ENCODE measurements at places on chromosomes 11 and 22.

- H3K36me3 ChIP-seq = no peaks in the 10 kb centered on the region
- H3K4me3 ChIP-seq = no peak overlapping the region
- DNase-seq = no peak
- no peaks in the 10 kb centered on the region for H3K27me3 ChIP-seq
- no peak overlapping the region for H3K27ac ChIP-seq
These were observed 267.2 kb upstream of the MTNR1B start for GRCh38 chr11:92702037-92702804.

DNA sequence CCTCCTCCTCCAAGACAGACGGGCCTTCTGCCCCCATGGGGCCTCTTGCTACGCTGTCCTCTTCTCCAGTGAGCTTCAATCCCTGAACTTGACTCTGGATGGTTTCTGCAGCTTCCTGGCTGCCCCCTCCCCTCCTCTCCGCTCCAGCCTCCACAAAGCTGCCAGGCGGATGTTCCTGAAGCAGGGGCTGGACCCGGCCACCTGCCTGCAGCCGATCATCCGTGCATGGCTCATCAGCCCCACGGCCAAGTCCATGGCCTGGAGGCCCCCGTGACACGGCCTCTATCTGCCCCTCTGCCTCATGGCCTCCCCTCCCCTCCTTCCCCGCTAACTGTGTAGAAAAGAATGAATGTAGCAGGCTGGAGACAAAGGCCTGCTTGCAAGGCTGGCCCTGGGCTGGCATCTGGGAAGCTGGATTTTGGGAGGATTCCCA lies 6.8 kb upstream of the SUN2 start:
- H3K27me3 ChIP-seq = no peaks in the 10 kb centered on the region
- H3K36me3 ChIP-seq = no peaks in the 10 kb centered on the region
- H3K4me3 ChIP-seq = no peak overlapping the region
- no peak overlapping the region for H3K27ac ChIP-seq

DNA sequence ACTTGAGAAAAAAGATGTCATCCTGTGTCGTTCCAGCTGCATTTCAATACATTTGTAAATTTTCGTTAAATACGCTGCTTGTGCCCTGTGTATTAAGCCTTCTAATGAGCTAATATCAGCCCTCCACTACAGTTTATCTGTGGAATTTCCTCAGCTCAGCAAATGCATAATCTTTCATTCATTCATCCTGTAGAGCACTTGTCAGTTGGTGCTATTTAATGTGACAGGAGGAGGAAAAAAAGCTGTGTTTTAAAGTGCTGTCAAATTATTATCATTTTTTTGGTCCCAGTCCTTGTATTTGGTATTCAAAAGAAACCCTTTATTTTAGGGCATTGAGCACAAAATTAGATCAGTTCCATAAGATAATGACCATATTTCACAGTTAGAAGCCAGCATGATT lies 184.7 kb downstream of the FAT3 start:
- no peaks in the 10 kb centered on the region for H3K36me3 ChIP-seq
- no peaks in the 10 kb centered on the region for H3K4me1 ChIP-seq
- DNase-seq = no peak
- no peak overlapping the region for H3K27ac ChIP-seq

DNA sequence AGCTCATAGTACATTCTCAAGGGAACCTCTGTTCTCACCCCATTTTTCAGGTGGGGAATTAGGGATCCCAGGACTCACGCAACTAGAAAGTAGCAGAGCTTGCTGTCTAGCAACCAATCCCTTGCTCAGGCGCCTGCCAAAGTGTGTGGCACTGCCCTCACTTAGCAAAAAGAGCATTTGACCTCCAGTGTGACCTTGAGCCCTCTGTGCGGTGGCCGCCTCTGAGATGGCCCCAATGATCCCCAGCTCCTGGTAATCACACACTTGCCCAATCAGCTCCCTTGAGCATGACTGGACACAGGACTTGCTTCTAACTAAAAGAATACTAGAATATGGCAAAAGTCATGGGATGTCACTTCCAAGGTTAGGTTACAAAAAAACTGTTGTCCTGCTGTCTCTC lies 2.6 kb upstream of the LGALS2 start:
- no peak overlapping the region for H3K27ac ChIP-seq
- no peaks in the 10 kb centered on the region for H3K36me3 ChIP-seq
- H3K27me3 ChIP-seq = peaks cover 19% of the 10 kb centered on the region
- H3K4me1 ChIP-seq = no peaks in the 10 kb centered on the region

GRCh38 chr11:70319396-70320076 lies 49.0 kb downstream of the PPFIA1 start:
- H3K4me1 ChIP-seq = peaks cover 16% of the 10 kb centered on the region
- peaks cover 33% of the 10 kb centered on the region for H3K36me3 ChIP-seq
- no peak for DNase-seq
- no peak overlapping the region for H3K4me3 ChIP-seq
- no peak overlapping the region for H3K27ac ChIP-seq
- no peaks in the 10 kb centered on the region for H3K27me3 ChIP-seq

DNA sequence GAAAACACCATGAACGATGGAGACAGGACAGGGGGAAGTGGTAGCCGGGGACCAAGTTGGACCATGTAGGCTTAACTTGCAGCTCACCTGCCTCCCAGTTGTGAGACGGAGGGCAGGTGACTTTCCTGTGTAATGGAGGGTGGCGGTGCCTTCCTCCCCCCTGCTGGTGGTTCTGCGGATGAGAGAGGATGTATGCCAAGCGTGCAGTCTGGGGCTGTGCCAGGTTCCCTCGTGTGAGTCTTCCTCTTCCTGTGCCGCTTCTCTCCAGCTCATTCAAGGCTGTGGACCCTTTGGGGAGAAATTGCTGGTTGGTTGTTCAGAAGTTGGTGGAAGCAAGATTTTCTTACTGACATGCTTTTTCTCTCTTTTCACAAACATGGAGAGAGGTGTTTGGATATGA lies 35.1 kb downstream of the MPPED1 start:
- no peaks in the 10 kb centered on the region for H3K36me3 ChIP-seq
- H3K27me3 ChIP-seq = peaks cover 4% of the 10 kb centered on the region
- no peak overlapping the region for H3K27ac ChIP-seq
- no peaks in the 10 kb centered on the region for H3K4me1 ChIP-seq
- H3K4me3 ChIP-seq = no peak overlapping the region
- DNase-seq = no peak

GRCh38 chr22:39688186-39688785 lies 117.7 kb downstream of the CACNA1I start:
- no peaks in the 10 kb centered on the region for H3K36me3 ChIP-seq
- H3K27ac ChIP-seq = no peak overlapping the region
- H3K27me3 ChIP-seq = peaks cover 45% of the 10 kb centered on the region
- H3K4me3 ChIP-seq = no peak overlapping the region
- no peak for DNase-seq

DNA sequence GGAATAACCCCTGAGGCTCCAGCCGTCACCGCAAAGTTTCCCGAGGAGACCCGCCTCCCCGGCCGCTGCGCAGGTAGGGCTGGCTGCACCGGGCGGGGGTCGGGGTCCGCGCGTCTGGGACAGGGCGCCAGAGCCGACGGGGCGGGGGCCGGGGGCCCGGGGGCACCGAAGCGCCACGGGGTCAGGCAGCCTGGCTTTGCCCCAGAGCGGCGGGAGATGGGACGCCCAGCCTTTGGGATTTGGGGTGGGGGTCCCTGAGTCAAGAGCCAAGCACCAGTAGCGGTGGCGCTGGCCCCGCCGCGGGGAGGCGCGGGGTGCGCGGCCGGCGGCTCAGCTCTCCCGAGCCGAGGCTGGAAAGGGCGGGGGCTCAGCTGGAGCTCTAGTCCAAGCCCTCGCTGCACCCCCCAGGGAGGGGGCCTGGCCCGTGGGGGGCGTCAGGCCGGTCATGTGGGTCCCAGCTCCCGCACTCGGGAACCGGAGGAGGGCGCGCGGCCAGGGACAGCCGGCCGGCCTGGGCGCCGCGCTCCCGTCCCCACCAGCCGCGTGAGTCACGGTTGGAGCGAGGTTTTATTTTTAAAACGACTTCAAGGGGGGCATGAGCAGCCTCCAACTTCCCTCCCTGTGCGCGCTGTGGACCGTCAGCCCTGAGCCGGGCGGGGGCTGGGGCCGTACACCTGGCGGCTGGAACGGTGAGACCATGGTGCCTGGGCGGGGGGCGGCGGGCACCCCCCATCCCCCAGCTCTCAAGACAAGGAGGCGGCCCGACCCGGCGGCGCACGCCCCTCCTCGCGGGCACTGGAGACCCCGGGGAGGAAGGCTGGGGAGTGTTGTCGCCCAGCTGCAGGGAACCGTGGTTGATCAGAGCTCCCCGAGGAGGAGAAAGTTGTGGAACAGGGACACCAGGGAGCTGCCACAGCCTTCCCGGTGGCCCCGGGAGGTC lies 626 bp downstream of the FLRT1 start:
- peak overlapping the region; percentile 63 for H3K4me3 ChIP-seq
- H3K36me3 ChIP-seq = no peaks in the 10 kb centered on the region
- peaks cover 66% of the 10 kb centered on the region for H3K27me3 ChIP-seq
- peak; percentile 54 for DNase-seq

GRCh38 chr11:118436639-118437207 lies 431 bp downstream of the KMT2A start:
- H3K4me3 ChIP-seq = peak overlapping the region; percentile 97
- DNase-seq = peak; percentile 48
- peak overlapping the region; percentile 30 for H3K27ac ChIP-seq
- no peaks in the 10 kb centered on the region for H3K27me3 ChIP-seq

All from mesenchymal stem cell (in vitro differentiated cells and primary cell).